ENCODE measurements at places on chromosomes 12 and 14. TPM values are rescaled to one million over a fixed set of nuclear protein-coding genes. Genes with fewer than 3 reads are reported as not detected.

The PSMB5 gene
- total RNA-seq, result 536 TPM

The OR4Q2 gene
- total RNA-seq, result not detected

The GPD1 gene
- 258 TPM for total RNA-seq

The CIDEB gene
- total RNA-seq, result 1.5 TPM

The LRP1-AS gene
- total RNA-seq, result not detected

The PRKAB1 gene
- total RNA-seq, result 18.8 TPM

- no peaks in the 10 kb centered on the region for H3K4me1 ChIP-seq
- no peaks in the 10 kb centered on the region for H3K27me3 ChIP-seq
- H3K4me3 ChIP-seq, result no peak overlapping the region
- DNase-seq, result no peak
These were observed 112.2 kb downstream of the SLC16A7 start for GRCh38 chr12:59708064-59708463.

- DNase-seq, result no peak
- H3K27ac ChIP-seq, result no peak overlapping the region
- H3K36me3 ChIP-seq, result peaks cover 13% of the 10 kb centered on the region
- no peak overlapping the region for H3K4me3 ChIP-seq
- H3K27me3 ChIP-seq, result peaks cover 42% of the 10 kb centered on the region
These were observed 2.5 kb downstream of the P2RX2 start for GRCh38 chr12:132620899-132621656.

DNA sequence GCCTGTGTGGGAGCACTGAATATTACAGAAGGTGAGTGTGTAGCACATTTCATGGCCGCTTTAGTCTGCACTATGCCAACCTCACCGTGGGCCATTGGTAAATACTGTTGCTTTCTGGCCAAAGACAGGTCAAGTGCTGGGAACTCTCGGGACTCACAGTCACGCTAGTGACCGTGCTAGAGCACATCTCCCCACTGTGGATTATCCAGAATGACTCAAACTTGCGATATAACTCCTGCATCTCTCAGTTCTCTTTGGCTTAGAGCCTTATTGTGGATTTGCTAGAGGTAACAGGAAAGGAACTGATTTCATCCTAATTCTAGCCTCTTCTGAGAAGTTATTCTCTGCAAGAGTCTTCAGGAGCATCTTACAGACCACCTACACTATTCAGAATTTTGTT, 86.5 kb downstream of the DAD1 start:
- no peaks in the 10 kb centered on the region for H3K27me3 ChIP-seq
- no peaks in the 10 kb centered on the region for H3K36me3 ChIP-seq
- H3K4me3 ChIP-seq, result no peak overlapping the region
- DNase-seq, result no peak
- H3K4me1 ChIP-seq, result no peaks in the 10 kb centered on the region

DNA sequence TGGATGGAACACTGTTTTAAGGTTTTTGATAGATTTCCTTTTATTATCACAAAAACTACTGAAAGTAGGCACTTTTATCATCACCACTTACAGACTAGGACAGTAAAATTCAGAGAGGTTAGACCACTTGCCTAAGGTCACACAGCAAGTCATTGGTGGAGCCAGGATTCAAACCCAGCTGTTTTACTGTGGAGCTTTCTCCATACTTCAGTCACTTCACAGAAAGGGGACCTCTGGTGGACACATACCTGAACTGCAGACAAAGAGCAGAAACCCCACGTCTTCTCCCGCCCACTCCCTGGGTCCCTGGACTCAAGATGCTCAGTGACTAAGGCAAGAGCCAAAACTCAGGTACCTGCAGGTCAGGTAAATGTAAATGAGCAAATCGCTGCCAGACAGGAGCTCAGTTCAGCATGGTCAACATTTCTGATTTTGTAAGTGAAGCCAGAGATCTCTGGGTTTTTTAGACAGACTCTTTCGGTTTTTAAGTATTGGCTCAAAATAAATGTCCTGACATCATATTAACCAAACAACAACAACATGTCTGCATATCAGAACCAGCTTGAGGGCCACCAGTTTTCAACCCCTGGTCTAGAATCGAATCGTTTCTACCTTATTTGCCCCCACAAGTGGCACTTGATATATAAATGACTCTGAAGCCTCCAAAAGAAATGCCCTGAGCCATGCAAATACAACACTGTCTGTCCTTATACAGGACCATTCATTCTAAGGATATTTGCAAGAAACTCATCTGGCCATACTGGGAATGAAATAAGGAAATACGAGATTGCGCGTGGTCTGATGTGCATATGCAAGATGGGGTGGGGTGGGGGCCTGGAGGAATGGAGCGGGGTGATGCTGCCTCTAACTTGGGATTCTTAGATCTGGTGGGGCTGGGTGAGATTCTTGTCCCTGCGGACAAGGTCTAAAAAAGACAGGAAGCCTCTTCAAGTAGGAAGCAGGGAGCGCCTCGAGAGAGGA, 110.9 kb downstream of the KSR2 start:
- H3K36me3 ChIP-seq, result no peaks in the 10 kb centered on the region
- peaks cover 3% of the 10 kb centered on the region for H3K27me3 ChIP-seq
- no peaks in the 10 kb centered on the region for H3K4me1 ChIP-seq
- H3K4me3 ChIP-seq, result no peak overlapping the region
- DNase-seq, result no peak

GRCh38 chr14:71610149-71610548, 322.1 kb upstream of the RGS6 start:
- DNase-seq, result no peak
- H3K4me1 ChIP-seq, result no peaks in the 10 kb centered on the region
- no peak overlapping the region for H3K4me3 ChIP-seq

DNA sequence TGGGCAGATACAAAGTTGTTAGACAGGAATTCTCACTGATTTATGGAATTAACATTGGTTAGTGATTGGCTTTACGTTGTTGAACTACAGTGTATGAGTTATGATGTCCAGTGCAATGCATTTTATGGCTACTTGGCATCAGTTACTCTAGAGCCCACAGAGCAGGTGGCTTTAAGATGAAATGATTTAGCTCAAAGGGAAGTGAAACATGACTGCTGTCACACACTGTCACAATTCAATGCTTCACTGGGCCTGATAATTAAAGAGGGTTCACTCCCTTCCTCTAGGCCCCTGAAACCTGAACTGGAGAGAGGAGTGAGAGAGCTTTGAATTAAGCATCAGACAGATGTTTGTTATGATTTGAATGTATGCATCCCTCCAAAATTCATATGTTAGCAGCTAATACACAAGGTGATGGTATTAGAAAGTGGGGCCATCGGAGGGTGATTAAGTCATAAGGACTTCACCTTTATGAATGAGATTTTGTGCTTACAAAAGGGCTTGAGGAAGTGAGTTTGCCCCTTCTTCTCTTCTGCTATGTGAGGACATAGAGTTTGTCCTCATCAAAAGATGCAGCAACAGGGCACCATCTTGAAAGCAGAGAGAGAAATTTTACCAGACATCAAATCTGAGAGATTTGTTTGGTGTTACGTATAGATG, 175.8 kb upstream of the GRIN2B start:
- no peaks in the 10 kb centered on the region for H3K36me3 ChIP-seq
- H3K27me3 ChIP-seq, result no peaks in the 10 kb centered on the region
- DNase-seq, result no peak
- no peak overlapping the region for H3K4me3 ChIP-seq
- H3K4me1 ChIP-seq, result no peaks in the 10 kb centered on the region

GRCh38 chr12:113005762-113006161, 27.4 kb downstream of the OAS2 start:
- no peaks in the 10 kb centered on the region for H3K36me3 ChIP-seq
- no peak overlapping the region for H3K4me3 ChIP-seq
- H3K4me1 ChIP-seq, result no peaks in the 10 kb centered on the region
- DNase-seq, result no peak
- H3K27me3 ChIP-seq, result no peaks in the 10 kb centered on the region

GRCh38 chr14:68268197-68268596, 448.6 kb downstream of the RAD51B start:
- peaks cover 7% of the 10 kb centered on the region for H3K4me1 ChIP-seq
- H3K4me3 ChIP-seq, result no peak overlapping the region
- DNase-seq, result no peak
- H3K36me3 ChIP-seq, result no peaks in the 10 kb centered on the region
- no peaks in the 10 kb centered on the region for H3K27me3 ChIP-seq

- H3K27ac ChIP-seq, result no peak overlapping the region
- no peak for DNase-seq
- no peak overlapping the region for H3K4me3 ChIP-seq
- no peaks in the 10 kb centered on the region for H3K27me3 ChIP-seq
These were observed 211.4 kb downstream of the GRIN2B start for GRCh38 chr12:13769966-13770365.

DNA sequence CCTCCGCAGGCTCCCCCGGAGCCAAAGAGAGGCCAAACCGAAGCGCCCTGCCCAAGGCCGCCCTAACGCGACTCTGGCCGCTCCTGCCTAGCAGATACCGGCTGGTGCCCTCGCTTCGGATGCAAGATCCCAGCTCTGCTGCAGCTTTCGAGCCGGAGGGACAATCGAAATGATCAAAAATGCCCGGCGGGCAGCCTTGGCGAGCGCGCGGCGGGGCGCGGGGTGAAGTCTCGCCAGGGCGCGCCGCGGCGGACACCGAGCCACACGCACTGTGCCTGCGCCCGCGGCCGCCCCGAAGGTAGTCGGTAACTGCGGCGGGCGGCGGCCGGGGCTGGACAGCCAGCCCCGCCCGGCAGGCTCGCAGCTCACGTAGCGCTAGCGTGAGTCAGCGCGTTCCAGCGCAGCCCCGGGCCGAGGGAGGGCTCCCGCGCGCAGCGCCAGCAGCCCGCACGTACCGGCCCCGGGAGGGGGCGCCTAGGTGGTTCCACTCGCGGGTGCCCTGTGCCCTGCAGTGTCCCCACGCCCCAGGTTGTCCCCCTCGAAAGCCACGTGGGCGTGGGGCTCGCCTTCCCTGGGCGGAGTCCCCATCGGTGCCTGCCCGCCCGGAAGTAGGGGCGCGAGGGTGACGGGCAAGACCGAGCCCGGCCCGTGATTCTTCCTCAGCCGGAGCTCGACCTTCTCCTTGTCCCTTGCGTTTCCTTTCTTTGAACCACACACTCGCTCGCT, 109.2 kb upstream of the EGLN3 start:
- peak overlapping the region; percentile 62 for H3K4me3 ChIP-seq
- no peaks in the 10 kb centered on the region for H3K36me3 ChIP-seq
- peak overlapping the region; percentile 94 for H3K27ac ChIP-seq
- DNase-seq, result peak; percentile 61
- no peaks in the 10 kb centered on the region for H3K27me3 ChIP-seq
- H3K4me1 ChIP-seq, result peaks cover 34% of the 10 kb centered on the region

DNA sequence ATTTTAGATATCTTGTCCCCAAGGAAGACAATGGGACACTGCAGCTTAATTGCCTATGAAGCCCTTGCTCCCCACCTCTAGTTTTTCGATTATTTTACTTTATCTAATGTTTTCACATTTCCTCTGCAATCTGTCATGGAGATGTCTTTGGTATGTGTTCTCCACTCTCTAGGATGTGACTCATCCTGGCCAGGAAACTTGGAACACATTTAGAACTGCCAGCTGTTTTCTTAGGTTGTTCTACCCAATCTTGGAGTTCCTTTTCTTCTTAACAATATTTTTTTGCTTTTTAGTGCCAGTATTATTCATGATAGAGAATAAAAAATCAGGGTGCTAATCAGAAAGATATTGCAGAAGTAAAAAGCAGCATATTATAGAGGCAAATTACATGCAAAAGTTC, 101.7 kb upstream of the CLEC14A start:
- no peak overlapping the region for H3K4me3 ChIP-seq
- no peak for DNase-seq
- H3K27ac ChIP-seq, result peak overlapping the region; percentile 23
- H3K36me3 ChIP-seq, result no peaks in the 10 kb centered on the region
- H3K4me1 ChIP-seq, result no peaks in the 10 kb centered on the region

- H3K27me3 ChIP-seq, result no peaks in the 10 kb centered on the region
- DNase-seq, result peak; percentile 29
- no peak overlapping the region for H3K4me3 ChIP-seq
These were observed 20.5 kb upstream of the ITPR2 start for GRCh38 chr12:26853303-26854030.

DNA sequence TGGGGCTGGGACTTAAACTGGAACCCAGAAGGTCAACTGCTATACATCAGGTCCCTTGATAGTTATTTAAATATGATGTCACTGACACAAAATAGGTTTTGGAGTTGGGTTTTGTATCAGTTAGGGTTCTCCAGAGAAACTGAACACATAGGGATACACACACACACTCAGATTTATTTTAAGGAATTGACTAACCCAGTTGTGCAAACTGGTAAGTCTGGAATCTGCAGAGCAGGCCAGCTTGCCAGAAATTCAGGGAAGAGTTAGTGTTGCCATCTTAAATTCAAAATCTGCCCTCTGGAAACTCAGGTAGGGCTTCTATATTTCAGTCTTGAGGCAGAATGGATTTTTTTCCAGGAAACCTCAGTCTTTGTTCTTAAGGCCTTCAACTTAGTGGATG, 36.9 kb downstream of the MAPK1IP1L start:
- H3K4me3 ChIP-seq, result no peak overlapping the region
- no peak overlapping the region for H3K27ac ChIP-seq
- no peaks in the 10 kb centered on the region for H3K4me1 ChIP-seq
- DNase-seq, result no peak

GRCh38 chr12:124722878-124723277, 140.8 kb downstream of the SCARB1 start:
- H3K4me1 ChIP-seq, result peaks cover 20% of the 10 kb centered on the region
- H3K36me3 ChIP-seq, result no peaks in the 10 kb centered on the region
- DNase-seq, result no peak
- no peaks in the 10 kb centered on the region for H3K27me3 ChIP-seq
- no peak overlapping the region for H3K4me3 ChIP-seq

Measured in gastrocnemius medialis (tissue), 4 donors.